ENCODE measurements at places on chromosomes 12 and 14.

DNA sequence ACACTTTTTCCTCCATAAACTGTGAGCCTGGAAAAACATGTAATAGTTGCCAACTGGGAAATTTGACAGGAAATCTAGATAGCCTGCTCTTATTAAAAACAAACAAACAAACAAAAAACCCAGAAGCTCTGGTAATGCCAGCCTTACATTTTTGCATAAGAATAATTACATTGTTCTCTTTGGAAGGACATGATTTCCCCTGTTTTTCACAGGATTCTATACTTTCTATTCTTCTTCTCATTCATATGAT, 137.9 kb downstream of the AEBP2 start:
- DNase-seq: no peak

GRCh38 chr14:95475540-95476240, 40.8 kb downstream of the SYNE3 start:
- DNase-seq: no peak

GRCh38 chr12:24909667-24910066, 39.2 kb downstream of the BCAT1 start:
- peak; percentile 48 for DNase-seq

DNA sequence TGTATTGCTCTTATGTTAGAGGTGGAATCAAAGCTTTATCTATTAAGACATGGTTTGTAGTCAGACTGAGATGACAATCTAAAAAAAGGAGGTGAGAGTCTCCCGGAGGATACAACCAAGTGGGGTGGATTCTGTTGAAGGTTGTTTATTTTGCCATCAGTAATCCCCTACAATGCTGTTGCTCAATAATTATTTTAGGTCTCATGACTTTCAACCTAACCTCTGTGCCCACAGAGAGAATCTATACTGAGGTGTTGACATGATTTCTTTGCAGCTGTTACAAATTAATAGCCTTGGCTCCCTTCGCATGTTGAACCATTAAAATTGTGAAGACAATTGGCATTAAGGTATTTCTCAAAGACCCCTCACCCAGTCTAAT, 28.7 kb upstream of the FOS start:
- no peak for DNase-seq

- peak; percentile 48 for DNase-seq
These were observed 53.6 kb upstream of the CD163 start for GRCh38 chr12:7557227-7557626.

DNA sequence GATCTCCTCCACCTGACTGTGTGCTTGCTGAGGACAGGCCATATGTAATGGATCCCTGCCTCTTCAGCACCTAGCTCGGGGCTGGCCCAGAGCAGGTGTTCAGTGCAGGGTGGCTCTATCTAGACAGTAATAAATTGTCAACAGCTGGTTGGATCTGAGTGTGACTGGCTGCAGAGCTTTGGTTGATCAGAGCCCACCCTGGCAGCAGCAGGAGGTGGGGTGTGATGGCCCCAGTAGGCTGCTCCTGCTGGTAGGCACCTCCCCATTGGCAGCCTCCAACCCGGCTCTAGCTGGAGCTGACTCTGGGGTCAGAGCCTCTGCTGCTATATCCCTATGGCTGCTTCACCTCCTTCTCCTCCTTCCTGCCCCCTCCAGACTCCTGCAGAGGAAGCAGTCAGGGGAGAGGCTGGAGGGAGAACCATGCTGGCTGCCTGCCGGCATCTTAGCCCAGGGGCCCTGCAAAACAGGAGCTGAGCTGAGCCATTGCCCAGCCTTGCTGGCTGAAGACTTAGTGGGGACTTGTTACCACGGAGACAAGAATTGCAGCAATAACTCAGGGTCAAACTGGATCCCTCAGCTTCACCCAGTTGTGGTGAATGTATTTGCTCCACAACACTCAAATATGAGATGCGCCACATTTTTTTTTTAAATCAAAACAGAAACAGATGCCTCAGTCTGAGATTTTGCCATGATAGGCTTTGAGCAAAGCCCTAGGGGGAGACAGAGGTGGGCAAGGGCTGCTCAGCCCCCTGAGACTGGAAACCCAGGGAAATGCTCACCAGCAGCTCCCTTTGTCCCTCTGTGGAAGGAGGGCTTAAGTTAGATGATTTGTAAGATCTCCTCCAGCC, 22.2 kb downstream of the TMEM63C start:
- DNase-seq: no peak

DNA sequence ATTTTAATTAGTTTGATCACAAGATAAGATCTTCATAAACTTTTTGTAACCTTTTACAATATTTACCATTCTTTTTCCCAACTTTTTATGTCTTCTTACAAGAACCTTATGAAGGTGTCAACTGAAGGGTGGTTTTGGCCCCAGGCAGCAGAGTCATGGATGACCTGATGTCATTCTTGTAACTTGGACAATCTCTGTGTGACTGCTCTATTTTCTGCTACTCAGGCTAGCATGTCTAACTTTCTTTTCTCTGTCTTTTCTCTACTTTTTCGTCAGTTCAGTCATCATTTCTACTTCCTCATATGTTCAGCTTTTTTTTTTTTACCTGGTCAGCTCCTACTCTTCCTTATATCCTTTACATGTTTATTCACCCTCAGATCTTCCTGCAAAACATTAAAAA, 150.7 kb upstream of the PTPRQ start:
- DNase-seq: no peak
